DND-41 (cell line): ENCODE measurements at places on chromosomes 7 and 10.

- no peak for DNase-seq
These were observed 6.3 kb downstream of the PLEKHA8 start for GRCh38 chr7:30034501-30034900.

DNA sequence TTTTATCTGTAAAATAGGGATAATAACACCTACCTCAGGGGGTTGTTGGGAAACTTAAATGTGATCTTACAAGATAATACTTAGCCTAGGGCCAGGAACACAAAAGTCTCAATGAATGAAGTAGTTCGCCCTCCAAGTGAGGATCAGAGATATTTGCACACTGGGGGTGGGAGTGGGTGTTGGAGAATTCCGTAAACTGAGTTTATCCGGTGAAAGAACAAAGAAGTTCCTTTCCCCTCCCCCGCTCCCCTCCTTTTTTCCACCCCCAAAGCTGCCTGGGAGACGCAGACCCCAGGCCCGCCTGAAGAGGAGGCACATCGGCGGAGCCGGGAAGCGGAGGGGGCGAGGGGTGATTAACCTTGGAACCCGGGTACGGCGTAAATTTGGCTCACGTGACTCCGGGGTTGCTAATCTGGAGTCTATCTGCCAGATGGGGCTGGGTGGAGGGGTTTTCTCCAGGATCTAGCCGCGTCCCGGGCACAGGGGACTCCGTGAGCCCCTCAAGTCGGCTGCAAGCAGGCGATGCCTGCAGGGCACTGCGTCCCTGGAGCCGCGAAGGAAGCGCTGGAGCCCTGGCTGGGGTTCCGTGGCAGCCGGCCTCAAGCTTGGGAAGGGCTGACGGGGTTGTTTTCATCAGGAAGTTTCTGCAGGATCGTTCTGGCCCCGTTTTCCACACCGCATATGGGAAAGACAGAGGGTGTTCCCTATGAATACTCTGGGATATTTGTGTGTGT is 1.4 kb upstream of the PODXL start:
- no peak for DNase-seq

- no peak for DNase-seq
These were observed 207.7 kb upstream of the AHR start for GRCh38 chr7:17090751-17091150.

DNA sequence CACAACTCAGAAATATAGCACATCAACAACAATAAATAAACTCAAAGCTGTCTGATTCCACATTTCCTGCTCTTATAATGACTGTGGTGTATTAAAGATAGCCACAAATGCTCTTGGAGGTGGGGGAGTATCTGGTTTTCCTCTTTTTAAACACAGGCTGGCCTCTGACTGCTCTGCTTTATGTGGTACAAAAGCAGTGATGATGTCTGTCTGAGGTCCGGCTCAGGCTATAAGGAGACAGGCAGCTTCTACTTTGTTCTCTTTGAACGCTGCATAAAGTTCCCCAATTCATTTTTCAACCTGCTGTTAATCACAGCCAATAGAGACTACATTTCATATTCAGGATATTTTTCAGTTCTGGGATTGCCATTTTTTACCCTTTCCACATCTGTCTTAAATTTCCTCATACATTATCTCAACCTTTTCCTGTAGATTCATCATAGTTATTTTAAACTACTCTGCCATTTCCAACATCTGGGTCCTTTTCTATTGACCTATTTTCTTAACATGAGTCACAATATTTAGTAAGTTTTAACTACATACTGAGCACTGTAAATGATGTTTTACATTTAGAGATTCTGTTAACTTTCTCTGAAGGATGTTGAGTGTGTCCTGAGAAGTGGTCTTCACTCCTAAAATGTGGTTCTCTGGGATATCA is 64.9 kb downstream of the CRPPA start:
- DNase-seq = no peak

GRCh38 chr10:123529146-123529760 is 136.9 kb upstream of the GPR26 start:
- DNase-seq = no peak

DNA sequence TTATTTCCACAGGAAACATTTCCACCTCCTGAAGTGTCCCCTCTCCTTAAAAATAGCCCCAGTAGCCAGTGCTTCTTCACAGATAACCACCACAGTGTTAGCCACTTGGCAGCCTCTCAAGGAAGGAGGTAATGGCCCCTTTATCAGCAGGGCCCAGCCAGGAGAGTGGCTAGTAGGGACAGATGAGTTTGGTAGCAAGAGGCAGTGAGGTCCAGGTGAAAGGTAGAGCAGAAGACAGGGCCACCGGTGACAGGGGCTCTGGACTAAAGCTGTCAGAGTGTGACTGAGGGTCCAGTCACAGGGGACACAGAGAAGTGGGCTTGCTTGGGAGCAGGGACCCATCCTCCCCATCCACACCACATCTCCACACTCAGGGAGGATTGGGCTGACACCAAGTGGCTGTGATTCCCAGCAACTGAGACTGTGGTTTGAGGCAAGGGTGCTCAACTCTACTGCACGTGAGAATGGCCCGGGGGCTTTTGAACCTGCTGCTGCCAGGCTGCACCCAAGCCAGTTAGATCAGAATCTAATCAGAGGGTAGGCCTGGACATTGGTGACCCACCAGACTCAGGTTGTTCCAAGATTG is 52.2 kb downstream of the C10orf120 start:
- DNase-seq = no peak

DNA sequence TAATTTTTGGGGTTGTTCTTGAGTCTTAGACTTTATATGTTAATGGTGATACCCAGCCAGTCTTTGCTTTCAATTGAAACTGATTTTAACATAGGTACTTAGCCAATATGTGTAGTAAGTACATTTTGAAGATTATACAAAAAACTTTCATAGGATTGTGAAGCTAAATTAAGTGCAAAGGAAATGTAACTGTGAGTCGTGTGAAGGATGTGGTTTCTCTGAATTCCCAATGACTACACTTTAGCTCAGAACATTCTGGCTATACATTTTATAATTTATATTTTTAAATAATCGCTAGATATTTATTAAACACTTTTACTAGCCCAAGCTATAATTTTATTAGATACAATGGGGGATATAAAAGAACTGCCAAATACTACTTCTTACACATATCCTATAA is 359.3 kb downstream of the PCLO start:
- no peak for DNase-seq

GRCh38 chr7:158829021-158829341 is 328 bp downstream of the ESYT2 start:
- peak; percentile 71 for DNase-seq

- DNase-seq = no peak
These were observed 126.0 kb downstream of the NRCAM start for GRCh38 chr7:108330227-108330626.

GRCh38 chr10:53469383-53469782 is 696.8 kb upstream of the MBL2 start:
- DNase-seq = no peak

DNA sequence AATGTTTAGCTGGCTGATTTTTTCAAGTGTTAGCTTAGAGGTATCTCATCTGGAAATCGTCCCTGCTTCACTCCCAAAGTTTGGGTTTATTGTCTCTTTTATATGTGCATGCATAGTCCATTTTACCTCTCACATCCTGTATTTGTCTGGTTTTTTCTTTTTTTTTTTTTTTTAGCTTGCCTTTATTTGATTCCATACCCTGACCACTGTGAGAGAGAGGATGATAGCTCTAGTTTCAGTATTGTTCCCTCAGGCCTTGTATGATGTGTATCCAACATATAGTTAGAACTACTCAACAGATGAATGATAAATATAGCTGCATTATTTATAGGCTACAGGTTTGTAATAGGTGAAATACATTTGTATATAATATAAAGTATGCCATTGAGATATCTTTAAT is 29.9 kb downstream of the PCGF5 start:
- no peak for DNase-seq

DNA sequence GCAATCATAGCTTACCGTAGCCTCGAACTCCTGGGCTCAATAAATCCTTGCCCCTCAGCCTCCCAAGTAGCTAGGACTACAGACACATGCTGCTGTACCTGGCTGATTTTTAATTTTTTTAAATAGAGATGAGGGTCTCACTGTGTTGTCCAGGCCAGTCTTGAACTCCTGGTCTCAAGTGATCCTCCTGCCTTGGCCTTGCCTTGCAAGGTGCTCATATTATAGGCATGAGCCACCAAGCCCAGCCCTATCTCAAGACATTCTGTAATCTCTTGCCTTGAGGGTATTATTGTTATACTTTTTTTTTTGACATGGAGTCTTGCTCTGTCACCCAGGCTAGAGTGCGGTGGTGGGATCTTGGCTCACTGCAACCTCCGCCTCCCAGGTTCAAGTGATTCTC is 86.6 kb downstream of the PHTF2 start:
- no peak for DNase-seq

DNA sequence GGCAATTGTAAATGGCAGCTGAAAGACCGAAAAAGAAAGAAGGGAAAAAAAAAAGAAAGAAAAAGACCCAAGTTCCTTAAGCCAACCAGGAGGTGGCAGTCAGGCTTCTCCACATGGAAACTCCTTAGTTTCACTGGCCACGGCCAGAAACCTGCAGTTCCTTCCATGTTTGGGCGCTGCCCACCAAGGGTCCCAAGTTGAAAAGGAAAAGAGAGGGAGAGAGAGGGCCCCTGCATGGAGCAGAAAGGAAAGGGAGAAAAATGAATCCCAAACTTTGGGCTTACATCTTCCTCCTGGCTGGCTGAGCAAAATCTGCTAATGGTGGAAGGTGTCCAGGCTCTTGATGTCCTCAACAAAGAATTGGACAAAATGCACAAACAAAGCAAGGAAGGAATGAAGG is 31.8 kb upstream of the ABCA13 start:
- no peak for DNase-seq

GRCh38 chr7:1950066-1950451 is 280.0 kb downstream of the ELFN1 start:
- no peak for DNase-seq

DNA sequence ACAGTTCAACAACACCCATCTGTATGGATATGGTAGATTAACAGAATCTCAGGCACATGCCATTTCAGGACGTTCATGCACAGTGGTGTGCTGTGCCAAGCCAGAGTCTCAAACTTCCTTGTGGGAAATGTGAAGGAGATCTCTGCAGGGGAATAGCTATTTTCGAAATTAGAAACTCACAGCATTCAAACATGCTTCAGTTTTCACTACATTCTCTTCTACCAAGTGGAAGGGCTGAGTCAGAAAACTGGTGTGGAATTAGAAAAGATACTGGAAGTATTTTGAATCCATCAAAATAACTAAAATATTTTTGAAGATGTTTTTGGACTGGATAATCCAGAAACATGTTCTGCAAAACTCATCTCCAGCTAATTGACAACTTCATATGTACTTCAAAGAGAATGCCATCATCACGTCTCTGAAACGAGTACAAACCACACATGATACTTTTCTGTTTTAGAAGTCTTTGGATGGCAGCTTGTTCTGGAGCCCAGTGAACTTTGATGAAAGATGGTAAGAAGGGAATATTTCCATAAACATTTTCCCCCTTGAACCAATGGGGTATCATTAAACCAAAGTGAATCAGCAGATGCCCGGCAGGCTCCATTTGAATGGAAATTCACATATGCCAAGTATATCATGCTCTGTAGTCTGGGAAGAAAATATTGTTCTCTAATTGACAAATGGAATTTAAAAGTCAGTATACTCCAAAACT is 616.3 kb upstream of the IGFBP3 start:
- no peak for DNase-seq

- DNase-seq = no peak
These were observed 20.1 kb downstream of the KCND2 start for GRCh38 chr7:120293027-120293426.

GRCh38 chr10:2978111-2978510 is 89.2 kb upstream of the PFKP start:
- DNase-seq = peak; percentile 12

GRCh38 chr10:126518218-126519080 is 130.2 kb upstream of the ADAM12 start:
- no peak for DNase-seq

DNA sequence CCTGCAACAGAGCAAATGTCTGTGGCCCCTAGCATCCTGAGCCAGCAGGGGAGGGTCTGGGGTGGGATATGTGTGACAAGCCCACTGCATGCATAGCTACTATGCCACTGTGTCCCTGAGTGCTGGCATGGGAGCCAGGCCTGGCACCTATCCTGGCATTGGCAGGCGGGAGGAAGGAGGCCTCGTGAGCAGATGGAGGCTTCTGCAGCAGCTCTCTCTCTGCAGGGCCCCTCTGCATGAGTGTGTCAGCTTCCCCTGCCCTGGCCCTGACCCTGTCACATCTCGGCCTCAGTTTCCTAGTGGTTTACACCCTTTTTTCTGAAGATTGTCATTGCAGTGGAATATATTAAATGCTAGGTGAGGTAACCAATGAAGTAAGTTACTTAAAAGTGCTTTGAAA is 13.1 kb upstream of the IMPDH1 start:
- no peak for DNase-seq

- DNase-seq = no peak
These were observed 123.2 kb upstream of the KLF6 start for GRCh38 chr10:3908183-3908582.

- no peak for DNase-seq
These were observed 90.1 kb downstream of the ABCC2 start for GRCh38 chr10:99872367-99873162.

GRCh38 chr7:14902589-14903067 is at the start of gene DGKB:
TSS of gene DGKB (minus strand) at chr7:14902751.
- no peak for DNase-seq

DNA sequence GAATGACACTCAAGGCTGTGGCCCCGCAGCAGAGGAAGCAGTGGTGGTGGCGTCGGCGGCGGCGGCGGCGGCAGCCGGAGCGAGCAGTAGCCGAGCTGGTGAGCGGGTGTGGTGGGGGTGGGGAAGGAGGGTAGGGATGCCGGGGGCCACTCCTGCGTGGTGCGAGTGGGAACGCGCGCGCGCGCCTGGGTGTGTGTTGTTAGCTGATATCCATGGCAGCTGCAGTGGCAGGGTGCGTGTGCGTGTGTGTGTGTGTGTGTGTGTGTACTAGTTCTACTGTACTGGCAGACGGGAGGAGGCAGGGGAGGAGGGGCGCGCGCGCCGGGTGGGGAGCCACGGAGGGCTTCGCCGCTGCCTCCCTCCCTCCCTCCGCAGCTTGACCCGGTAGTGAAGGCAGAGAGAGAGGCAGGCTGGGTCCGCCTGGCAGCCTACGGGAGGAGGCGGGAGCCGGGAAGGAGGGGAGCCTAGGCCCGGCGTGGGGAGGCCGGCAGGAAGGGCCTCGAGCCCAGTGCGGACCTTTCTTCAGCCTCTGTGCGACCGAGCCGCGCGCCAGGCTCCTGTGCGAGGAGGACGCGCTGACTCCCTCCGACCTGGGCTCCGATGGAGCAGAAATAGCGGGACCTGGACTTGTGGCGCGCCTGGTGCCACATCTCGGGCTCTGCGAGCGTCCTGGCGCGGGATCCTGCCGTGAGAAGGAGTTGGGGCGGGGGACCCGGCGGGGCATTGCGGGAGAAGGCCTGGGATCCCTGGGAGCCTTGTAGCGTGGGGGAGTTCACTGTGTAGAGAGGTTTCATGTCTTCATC is at the start of gene MAGI2:
Gene MAGI2, minus strand, starts transcription at position 110 of the 803 bp plus-strand sequence. CDS start 347 bp downstream, outside the sequence.
- no peak for DNase-seq

DNA sequence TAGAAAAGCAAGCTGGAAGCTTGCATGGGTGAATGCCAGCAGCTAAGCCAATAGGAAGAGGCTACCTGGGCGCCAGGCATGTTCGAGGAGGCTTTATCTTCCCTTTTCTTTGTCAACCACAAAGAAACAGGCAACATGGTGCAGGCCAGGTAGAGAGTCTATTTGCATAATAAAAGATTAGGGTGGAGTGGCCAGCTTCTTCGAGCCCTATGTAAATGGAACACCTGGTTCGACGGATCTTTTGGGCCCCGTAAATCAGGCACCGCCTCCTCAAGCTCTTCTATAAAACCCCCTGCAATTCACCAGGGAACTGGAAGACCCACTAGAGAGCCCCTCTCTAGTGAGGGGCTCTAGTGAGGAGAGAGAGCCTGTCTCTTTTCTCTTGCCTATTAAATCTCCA is 1106.2 kb upstream of the CELF2 start:
- DNase-seq = no peak

GRCh38 chr10:18658271-18659124 is 733 bp upstream of the ARL5B start:
- no peak for DNase-seq
